ENCODE measurements at places on chromosomes 6 and 20.

DNA sequence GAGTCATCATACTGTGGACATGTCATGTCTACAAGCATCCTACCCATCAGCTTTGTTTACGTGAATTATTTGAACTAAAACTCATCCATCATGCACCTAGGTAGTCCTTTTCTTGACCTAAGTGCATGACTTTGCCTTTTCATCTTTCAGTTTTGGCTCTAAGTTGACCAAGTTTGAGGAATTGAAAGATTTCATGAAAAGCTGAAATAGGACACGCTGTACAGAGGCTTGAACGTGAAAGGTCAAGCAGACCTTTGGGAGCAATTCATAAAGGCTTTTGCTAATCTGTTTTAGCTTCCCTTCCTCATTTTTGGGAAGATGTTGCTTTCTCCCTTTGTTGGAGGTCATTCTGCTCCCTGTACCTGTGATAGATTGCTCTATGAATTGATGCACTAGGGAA, 55.1 kb upstream of the MLIP start:
- no peak for DNase-seq

- DNase-seq = no peak
Measured at GRCh38 chr6:144289006-144289405, 3.9 kb downstream of the UTRN start.

- DNase-seq = no peak
Measured at GRCh38 chr6:70549327-70549726, 17.4 kb upstream of the SDHAF4 start.

GRCh38 chr20:24443436-24443835, 26.0 kb upstream of the SYNDIG1 start:
- no peak for DNase-seq

- no peak for DNase-seq
Measured at GRCh38 chr6:2948228-2949025, 22.9 kb downstream of the SERPINB6 start.

DNA sequence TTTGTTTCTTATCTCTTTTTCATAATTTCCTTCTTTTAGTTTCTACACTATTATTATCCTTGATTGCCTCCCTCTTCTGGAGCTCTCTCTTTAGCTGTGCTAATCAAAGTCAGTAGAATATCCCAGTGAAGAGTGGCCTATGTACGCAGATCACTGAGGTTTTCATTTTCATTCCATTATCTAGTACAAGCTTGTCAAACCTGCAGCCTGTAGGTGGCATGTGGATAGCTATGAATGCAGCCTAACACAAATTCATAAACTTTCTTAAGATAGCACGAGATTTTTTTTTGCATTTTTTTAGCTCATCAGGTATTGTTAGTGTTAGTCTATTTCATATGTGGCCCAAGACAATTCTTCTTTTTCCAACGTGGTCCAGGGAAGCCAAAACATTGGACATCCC, 825.7 kb upstream of the MAP3K7 start:
- DNase-seq = no peak

GRCh38 chr6:112511441-112511840, 164.3 kb downstream of the RFPL4B start:
- DNase-seq = no peak

DNA sequence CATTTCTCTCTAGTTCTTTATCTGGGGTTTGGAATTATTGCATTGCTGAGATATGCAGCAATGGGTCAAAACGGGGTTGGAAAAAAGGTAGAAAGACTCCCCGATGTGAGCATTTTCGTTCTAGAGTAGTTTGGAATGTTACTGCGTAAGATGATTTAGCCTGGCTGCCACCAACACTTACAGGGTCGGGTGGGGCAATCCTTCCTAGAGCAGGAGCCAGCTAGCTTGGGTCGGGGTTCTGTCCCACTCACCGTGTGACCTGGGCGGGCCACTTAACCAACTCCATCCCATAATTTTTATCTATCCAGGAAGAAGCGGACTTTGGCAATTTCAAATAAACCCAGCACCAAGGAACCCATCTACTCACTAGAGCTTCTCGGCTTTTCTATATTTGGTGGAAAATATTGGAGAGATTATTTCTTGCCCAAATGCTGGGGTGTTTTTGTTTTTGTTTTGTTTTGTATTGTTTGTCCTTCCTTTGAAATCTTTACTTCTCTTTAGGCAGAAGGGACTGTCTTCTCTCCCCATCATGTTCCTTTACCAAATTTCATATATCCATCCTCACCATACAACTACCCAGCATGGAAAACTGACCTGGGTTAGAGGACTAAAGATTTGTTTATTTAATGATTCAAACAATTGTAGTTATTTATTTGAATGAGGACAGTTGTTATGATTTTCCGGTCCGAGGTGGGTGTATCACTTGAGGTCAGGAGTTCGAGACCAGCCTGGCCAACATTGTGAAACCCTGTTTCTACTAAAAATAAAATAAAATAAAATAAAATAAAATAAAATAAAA, 72.4 kb downstream of the GPX5 start:
- no peak for DNase-seq

DNA sequence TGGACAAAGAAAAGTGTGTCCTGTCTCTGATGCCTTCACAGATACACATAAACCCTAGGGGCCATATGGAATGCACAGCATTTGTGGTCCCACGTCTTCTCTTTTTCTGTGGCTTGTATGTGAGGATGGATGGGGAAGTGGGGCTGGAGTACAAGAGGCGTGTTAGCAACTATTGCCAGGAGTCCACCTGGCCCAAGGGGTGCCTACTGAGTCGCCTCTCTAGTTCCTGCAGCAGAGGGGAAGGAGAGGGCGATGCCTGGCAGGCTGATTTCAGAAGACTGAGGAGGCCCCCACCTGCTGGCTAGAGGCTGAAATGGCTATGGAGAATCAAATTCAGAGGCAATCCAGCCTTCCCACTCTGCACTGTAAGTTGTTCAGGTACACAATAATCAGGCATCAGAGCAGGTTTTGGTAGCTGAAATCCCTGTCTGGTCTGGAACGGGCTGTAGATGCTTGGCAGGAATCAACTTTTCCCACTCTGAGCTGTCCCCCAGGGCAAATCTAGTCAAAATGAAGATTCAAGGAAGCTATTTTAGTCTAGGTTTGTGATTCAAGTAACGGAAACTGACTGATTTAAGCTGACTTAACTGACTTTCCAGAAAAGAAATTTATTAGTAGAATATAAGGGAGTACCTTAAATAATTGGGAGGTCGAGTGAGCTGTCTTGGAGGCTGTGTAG, 14.9 kb upstream of the PPARD start:
- peak; percentile 66 for DNase-seq

GRCh38 chr20:32116079-32116521, 6.6 kb downstream of the TM9SF4 start:
- DNase-seq = no peak

DNA sequence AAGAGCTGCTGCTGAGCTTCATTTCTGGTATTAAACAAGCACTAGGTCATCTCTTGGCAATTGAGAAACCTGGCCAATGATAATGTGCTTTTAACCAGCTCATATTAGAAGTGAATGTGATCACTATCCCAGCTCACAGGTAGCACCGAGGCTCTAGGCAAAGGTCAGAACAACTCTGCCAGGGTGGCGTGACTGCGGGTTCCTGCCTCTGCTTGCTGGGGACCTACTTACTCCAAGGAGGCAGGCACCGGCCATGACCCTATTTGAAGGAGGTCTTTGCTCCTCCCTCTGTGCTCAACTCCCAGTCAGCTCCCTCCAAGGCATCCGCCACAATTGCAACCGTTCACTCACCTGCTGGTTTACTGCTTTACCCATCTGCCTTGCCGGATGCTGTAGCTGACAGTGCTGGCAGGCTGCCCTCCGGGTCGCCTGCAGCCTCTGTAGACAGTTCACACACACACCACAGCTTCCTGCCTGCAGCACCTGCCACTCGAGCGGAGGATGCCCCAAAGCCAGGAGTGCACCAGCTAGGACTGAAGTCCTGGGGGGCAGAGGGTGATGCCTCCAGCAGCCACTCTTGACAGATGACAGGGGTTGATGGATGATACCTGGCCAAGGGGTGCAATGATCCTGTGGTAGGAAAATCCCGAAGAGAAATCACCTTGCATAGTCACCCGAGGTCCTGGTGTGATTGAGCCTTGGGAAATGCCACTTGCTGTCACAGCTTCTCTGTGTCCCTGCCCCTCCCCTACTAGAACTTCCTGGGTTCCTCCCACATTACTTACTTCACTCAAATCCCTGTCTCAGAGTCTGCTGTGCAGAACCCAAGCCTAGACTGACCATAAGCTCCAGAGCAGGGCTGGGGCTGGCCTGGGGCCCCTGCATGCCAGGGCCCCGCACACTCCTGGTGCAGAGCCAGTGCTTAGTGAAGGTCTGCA, 8.8 kb upstream of the VSX1 start:
- peak; percentile 59 for DNase-seq

DNA sequence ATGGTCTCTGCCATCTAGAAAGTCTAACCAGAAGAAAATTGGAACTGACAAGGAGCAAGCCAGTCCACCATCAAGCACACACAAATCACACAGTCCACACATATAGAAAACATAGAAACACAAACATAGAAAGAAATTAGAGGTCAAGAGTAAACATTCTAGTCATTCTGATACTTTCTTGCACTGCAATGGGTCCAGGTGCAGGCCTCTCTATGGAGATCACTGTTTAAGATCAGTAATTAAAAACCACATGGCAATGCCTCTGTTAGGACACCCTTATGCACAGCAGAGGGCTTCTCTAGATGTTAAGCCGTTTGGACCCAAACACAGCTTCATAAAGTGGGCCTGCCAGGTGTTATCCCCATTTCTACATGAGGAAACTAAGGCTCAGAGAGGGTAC, 42.8 kb upstream of the SLC22A23 start:
- no peak for DNase-seq

- no peak for DNase-seq
Measured at GRCh38 chr20:38001981-38002380, 31.3 kb downstream of the TTI1 start.

DNA sequence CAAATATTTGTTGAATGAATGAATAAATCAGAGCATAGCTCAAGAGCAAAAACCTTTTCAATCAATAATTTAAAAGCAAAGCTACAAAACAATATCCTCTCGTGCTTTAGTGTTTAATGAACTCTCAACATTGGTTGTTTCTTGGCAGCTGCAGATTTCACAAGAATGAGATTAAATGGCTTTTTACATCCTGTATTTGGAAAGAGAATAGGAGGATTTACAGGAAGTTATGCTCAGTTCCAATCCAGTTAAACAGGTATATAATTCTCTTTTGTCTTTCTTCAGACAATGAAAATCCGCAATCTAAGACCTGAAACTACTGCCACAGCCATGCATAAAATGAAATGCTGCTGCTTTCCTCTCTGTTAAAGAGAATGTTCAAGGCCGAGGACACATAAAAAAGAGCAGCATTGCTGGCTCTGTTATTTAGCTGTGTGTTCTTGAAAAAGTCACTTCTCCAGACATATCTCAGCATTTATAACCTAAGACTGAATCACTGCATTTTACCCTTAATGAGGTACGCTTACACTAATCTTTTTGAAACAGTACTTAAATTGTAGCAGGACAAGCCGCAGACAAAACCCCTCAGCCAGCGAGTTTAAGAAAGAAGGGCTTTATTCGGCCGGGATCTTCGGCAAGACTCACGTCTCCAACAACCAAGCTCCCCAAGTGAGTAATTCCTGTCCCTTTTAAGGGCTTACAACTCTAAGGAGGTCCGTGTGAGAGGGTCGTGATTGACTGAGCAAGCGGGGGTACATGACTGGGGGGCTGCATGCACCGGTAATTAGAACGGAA, 3.6 kb downstream of the C6orf52 start:
- no peak for DNase-seq

GRCh38 chr6:139801571-139802321, 427.3 kb upstream of the CITED2 start:
- DNase-seq = no peak

DNA sequence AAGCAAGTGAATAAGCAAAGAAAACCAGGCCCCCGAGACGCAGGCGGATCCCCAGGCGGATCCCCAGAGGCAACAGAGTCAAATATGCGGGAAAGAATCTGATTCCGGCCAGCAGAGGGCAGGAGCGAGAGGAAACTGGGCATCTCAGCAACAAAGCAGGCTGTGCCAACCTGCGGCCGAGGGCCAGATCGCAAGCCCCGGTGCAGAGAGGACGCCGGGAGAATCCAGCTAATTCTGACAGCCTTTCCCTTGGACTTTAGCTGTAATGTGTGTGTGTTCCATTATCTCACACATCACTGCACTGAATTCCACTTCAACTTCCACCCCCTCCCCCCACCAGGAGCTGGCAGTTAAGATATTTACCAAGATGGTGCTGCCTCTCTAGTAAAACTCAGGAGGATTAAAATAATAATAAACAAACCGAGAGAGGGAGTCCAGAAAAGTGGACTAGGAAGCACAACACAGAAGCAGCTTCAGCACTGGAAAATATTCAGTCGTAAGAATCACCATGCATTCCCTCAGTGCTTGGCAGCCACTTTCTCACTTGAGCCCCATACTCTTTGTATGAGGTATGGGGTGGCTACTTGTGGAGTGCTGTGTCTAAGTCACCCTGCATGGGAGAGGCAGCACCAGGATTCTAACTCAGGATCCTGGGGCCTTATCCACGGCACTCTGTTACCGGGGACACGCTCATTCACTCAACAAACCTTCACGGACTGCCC, 66.2 kb upstream of the SNX9 start:
- DNase-seq = peak; percentile 76

- DNase-seq = no peak
Measured at GRCh38 chr20:49865559-49865958, 49.8 kb downstream of the SPATA2 start.

GRCh38 chr6:1382331-1382882, 7.0 kb upstream of the FOXF2 start:
- no peak for DNase-seq

- no peak for DNase-seq
Measured at GRCh38 chr6:34172961-34173775, 27.3 kb upstream of the GRM4 start.

DNA sequence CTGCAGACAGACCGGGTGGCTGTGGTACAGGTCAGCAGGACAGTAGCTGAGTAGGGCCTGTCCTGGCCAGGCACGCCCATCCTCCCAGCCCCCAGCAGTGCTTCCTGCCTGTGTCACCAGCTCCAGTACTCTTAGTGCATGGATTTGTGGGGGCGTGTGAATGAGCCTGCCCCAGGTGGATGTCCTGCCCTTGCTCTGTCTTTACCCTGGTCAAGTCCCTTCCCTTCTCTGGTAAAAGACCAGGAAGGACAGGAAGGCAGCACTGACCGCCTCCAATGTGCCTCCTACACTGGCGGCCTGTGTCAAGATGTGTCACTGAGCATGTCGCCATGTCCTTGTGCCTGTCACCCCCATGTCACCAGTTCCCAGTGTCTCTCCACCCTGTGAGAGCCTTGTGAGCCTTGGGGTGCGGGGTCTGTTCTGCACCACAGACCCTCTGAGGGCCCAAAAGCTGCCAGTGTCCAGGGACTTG, 11.9 kb downstream of the TEAD3 start:
- DNase-seq = no peak

GRCh38 chr6:83470587-83470986, 39.7 kb upstream of the ME1 start:
- DNase-seq = no peak

DNA sequence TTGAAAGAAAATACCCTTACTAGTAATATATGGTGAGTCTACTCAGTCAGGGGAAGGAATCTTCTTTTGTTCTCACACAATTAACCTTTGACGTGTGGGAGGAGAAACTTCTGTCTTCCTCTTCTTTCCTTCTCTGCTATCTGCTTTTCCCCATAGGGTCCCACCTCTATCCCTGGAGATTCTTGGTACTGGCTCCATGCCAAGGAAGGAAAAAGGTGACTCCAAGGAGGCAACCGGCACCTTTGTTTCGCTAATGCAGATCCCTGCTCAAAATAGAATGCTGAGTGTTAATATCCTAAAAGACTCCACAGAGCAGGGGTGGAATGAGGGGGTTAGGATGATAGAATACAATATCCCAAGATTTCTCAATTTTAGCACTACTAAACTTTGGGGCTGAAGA, 116.7 kb downstream of the CD164 start:
- no peak for DNase-seq
